ENCODE measurements at places on chromosomes 4 and X.

DNA sequence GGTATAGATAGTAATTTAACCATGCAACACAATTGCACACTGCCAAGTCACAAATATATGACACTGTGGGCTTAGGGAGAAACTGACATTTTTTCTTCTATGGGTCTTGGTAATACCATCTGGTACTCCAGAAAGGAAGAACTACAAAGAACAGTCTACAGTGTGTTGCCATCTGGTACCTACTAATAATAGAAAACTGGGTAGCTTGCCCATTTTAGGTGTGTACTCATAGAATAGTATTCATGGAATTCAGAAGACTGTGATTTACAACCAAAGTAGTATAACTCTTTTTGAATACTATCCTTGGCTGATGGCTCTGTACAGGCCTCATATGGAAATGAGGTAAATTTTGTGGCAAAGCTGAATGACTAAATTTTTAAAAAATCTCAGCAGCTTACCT is 132.6 kb upstream of the RPS6KA6 start:
- DNase-seq = no peak

DNA sequence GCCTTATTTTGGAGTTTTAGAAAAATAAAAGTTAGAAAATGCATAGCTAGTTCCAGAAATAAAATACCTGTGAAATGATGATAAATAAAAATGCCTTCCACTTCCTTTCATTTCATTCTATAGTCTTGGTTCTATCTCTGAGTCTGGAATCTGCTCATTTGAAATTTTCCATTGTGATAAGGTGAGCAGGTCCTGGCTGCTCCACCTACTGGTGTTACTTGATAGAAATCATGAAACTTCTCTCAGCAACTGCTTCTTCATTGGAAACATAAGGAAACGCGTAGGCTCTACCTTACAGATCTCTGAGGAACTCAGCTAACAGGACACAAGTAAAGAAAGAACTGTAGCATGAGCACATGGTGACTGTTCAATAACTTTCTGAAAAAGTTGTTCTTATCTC is 141.8 kb downstream of the DCHS2 start:
- no peak for DNase-seq

DNA sequence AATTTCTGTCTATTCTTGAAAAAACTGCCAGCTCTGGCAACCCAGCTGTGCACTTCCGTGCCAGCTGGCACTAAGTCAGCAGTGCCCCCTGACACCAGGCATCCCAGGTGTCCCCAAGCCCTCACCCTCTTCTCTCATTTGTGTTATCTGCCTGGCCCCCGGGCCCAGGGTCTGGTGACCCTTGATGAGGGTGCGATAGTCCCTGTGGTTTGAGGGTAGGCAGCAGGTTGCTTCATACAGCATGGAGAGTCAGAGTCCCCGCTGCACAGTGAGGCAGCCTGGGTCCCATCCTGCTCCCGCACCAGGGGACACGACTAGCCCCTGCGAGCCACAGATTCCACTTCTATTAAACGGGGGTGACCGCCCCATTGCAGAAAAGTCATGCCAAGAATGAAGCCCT is 1.9 kb downstream of the MAN2B2 start:
- no peak for DNase-seq

DNA sequence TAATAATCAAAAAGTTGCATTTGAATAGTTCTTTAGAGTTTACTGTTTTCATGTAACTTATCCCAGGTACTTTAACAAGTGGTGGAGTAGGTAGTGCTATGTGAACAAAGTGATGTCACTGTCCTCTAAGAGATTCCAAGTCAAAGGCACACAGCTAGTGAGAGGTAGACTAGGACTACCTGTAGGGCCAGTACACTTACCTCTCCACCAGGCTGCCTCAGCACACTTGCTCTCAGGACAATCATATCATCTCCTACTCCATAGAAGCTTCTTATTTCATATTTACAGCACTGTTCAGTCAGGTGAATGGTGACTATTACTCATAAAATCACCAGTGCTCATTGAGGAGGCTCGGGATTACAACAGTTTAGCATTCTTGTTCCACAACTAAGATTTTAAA is 173.0 kb upstream of the EMCN start:
- no peak for DNase-seq

GRCh38 chrX:133412665-133413064 is 2.6 kb downstream of the GPC4 start:
- DNase-seq = no peak

DNA sequence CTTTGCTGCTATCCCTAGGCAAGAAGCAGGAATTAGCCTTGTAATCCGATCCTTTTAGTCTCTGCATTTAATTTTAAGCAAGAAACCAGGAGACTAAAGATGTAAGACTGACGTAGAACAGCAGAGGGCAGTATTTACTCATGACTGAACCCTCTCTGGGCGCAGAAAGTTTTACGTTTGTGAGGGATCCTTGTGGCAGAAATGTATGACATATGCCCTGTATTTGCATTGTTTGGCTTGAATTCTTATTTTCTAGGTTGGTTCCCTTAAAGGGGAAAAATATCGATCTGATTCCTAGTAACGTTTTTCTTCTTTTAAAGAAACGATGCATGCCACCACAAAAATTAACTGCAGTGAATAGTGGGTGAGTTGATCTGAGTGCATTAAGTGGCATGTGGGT is 1.3 kb upstream of the FAT4 start:
- no peak for DNase-seq

DNA sequence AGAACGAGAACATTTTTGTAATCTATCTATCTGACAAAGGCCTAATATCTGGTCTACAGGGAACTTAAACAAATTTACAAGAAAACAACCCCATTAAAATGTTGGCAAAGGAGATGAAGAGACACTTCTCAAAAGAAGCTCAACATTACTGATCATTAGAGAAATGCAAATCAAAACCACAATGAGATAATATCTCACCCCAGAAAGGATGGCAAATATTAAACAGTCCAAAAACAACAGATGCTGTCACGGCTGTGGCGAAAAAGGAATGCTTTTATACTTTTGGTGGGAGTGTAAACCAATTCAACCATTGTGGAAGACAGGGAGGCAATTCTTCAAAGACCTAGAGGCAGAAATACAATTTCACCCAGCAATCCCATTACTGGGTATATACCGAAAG is 2284.8 kb downstream of the ARAP2 start:
- DNase-seq = no peak

DNA sequence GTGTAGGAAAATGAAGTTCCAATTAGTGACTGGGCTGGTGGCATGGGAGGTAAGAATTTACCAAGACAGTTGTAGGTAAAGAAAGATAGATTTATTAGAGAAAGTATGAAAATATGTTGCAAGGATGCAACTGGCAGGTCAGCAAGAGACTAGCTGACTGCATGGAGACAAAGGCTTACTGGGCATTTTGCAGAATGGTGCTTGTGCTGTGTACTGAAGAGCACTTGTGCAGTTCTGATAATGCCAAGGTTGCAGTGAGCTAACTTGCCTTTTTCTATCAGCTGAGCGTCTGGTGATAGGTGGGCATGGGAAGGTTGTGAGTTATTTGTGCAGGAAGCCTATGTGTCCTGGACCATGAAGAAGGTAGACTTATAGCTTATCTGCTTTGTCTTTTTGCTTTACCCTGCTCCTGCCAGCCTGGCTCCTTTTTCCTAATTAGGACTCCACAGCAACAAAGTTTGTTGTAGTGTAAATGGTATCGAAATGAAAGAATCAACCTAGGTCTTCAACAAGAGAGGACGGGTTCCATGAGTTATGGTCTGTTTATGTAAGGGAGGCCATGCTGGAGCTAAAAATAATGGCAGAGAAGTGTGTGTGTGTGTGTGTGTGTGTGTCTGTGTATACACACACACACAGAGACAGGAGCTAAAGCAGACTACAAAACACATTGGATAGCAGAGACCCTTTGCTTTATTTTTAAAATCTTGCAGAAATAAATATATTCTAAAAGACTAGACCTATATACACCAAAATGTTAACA is 15.0 kb downstream of the BST1 start:
- no peak for DNase-seq

- no peak for DNase-seq
These were observed 61.1 kb upstream of the C1QTNF7 start for GRCh38 chr4:15366721-15367120.

DNA sequence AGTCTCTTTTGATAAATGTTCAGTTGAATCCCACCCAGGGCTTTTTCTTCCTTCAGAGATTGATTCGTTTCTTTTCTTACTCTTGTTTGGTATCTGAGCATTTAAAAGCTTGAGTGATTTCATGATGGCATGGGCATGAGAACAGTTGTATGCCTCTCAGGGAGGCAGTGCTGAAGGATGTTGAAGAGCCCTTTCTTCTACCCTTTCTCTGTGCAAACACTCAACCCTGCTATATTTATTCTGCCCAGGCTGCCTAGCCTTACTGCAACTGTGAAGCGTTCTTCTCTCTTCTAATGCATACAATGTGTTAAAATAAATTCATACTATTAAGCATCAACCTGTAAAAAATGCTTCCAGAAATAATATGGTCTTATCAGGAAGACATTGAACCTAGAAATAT is 367.6 kb upstream of the LCORL start:
- no peak for DNase-seq

- no peak for DNase-seq
These were observed 1.7 kb downstream of the PPP2R2C start for GRCh38 chr4:6470502-6471306.

- no peak for DNase-seq
These were observed 96.0 kb downstream of the DHRSX start for GRCh38 chrX:2404776-2405175.

DNA sequence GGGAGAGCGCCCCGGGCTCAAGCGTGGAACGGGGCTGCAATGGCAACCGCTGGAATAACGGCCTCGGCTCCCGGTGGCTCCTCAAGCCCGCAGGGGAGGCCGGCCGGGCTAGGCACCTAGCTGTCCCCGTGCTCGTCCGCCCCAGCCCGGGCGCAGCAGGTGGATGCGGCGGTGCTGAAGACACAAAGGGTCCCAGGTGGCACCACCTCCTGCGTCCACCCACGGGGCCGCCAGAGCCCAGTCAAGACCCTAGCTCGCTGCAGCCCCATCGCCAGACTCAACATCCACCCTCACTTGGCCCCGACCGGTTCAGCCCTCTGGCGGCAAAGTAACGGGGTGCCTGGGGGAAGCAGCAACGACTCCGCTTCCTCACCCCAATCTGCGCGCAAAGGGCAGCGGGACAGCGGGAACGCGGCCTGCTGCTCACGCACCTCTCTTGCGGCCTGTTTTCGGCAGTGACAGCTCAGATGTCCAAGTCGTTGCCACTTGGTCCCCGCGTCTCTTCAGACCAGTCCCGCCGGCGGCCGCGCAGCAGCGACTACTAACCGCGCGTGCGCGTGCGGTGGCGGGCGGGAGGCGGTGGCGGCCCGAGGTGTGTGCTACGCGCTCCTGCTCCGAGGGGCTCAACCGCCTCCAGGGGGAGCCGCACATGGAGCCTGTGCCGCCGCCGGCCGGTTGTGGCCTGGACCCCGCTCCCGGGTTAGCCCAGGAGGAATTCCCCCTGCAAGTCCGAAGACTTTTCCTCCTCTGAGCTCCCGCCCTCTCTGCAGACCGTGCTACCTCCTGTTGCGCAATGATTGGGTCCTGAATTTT is at the start of gene CLGN:
CLGN (minus strand) TSS at position 543 of the 813 bp plus-strand sequence. CDS start 14,570 bp downstream, outside the sequence.
- DNase-seq = no peak

GRCh38 chrX:40646489-40647306 is 663 bp downstream of the CXorf38 start:
- DNase-seq = no peak

- DNase-seq = no peak
These were observed 19.2 kb upstream of the WFS1 start for GRCh38 chr4:6250235-6250983.

GRCh38 chr4:185782523-185782922 is 29.5 kb downstream of the SORBS2 start:
- DNase-seq = no peak

DNA sequence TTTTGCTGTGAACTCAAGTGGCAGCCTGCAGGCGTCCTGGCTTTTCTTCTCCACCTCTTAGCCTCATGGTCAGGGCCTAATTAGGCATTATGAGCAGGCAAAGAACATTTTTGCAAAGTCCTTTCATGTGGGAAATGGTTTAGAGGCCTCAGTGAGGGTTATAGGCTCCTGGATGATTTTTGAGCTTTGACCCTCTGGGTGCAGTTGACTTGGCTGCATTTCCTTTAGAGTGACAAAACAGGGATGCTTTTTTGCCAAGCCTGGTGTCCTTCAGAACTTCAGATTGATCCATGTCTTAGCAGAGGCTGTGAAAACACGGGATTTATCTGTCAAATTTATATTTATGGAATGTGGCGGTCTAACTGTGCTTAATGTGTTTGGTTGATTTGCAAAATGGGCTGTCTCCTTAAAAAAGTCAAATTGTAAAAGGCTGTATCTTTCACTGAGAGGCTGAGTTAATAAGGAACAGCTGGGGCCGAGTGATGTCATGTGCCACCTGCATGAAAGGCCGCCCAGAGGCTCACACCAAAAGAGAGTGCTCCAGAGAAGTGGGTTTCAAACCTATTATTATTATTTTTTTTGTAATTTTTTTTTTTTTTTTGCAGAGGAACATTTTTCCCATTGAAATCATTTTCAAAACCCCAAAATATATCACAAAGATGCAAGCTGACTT is 192.2 kb upstream of the ARX start:
- no peak for DNase-seq

- no peak for DNase-seq
These were observed 43.2 kb downstream of the SLC9A6 start for GRCh38 chrX:136028383-136028984.

- DNase-seq = no peak
These were observed 638.9 kb downstream of the MID1IP1 start for GRCh38 chrX:39439906-39440798.

GRCh38 chr4:129246910-129247461 is 151.0 kb downstream of the C4orf33 start:
- no peak for DNase-seq

DNA sequence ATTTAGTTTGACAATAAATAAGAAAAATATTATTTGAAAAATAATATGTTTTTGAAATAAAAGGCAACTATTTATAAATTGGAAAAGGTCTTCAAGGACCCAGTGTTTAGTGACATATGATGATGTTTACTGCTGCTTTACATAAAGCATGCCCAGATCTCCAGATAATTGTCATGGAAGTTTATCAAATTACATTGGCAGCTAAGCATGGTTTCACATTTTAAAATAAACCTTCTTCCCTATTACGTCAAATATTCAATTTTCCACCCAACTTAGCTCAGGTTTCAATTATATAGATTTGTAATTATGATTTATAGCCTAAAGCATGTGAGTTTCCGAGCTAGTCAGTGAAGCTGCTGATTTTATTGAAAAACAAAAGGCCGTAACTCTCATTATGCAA is 417.2 kb downstream of the CFAP47 start:
- DNase-seq = no peak

All from stimulated activated CD8-positive, alpha-beta memory T cell treated with anti-CD3 and anti-CD28 coated beads, Interleukin-15, amount 100 ng/mL, for 4 hours (primary cell).